ENCODE measurements at places on chromosomes 4 and X.

- DNase-seq = no peak
These were observed 38.9 kb upstream of the PHEX start for GRCh38 chrX:21993265-21993664.

- DNase-seq = no peak
These were observed 404.8 kb downstream of the KLHL13 start for GRCh38 chrX:117711782-117712181.

- peak; percentile 7 for DNase-seq
These were observed 10.7 kb upstream of the HCCS start for GRCh38 chrX:11100281-11101035.

- no peak for DNase-seq
These were observed 108.1 kb upstream of the IQCM start for GRCh38 chr4:149923736-149924135.

DNA sequence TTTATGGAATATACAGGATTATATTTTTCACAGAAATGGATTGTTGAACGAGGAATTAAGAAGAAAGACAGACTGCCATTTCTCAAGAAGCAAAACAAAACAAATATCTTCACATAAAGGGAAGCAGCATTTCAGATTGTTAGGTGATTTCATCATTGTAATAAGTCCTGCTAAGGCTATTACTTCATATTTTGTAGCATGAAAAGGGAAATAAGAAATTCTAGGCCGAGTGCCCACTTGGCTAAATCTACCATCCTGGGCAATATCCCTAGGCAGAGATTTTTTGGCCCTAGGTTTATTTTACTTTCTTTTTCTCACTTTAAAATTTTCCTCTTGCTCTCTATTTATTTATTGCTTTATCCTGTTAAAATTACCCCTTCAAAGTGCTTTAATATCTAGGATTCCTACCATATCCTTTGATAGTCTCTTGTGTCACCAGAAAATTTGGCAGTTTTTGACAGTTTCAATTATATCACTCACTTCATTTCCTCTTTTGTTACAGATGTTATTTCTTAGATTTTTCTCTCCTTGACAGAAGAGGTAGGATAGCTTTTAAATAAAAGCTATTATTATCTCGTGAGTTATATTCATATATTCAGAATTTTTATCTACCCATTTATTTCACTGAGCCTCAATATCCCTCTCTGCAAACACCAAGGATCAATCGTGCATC is 142.3 kb downstream of the PDGFC start:
- no peak for DNase-seq

DNA sequence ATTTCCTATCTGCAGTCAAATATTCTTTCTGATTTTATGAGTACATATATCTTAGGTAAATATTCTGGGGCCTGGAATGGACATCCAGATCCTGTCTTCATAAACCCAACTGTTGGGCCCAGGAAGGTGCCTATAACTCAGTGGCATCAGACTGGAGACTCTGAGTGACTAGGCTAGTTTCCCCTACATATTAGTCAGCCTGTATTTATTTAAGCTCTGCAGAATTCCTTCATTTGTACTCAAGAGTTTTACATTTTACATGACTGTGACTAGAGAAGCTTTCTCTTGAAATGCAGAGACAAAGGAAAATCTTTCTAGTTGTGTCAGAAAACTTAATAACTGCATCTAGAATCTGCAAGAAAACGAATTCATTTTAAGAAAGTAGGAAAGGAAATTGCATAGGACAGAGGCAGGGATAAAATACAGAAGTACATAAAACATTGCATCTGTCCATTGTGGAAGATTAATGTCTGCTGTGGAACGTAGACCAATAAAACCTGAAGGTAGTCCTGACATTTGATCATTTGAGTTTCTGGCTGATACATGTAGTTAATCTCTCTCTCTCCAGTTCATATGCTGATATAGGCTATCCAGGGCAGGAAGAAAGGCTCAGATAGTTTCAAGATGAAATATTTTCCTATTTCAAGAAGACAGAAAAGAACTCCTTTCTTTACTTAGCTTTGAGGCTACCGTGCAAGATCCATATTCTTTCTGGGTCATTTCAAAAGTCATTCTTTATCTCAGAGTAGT is 78.2 kb downstream of the OPHN1 start:
- no peak for DNase-seq

GRCh38 chrX:107654872-107655761 is 26.8 kb downstream of the PRPS1 start:
- DNase-seq = peak; percentile 75

GRCh38 chrX:10800796-10801195 is 180.4 kb upstream of the MID1 start:
- DNase-seq = no peak

DNA sequence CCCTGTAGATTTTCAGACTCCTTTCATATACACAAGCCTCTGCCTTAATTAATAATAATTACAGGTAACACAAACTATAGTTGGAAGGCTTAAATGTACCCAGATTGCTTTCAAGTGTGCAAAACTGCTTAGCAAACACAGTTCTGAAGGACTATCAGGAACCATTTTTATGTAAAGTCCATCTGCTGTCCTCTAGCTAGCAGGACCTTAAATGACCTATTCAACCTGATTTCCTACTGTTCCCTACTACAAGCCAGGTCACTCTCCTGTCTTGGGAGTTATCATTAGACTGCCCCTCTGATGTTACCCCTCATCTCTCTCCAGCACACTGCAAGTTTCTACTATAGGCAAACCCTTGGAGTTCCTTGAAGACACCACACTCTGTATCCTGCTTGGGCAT is 157.3 kb downstream of the GBA3 start:
- DNase-seq = no peak

GRCh38 chrX:15903186-15903681 is 48.6 kb upstream of the AP1S2 start:
- DNase-seq = no peak

- DNase-seq = no peak
These were observed 36.3 kb downstream of the DTHD1 start for GRCh38 chr4:36317721-36318120.

GRCh38 chrX:118795528-118796280 is 27.9 kb upstream of the ZCCHC12 start:
- no peak for DNase-seq

- DNase-seq = peak; percentile 49
These were observed 4.1 kb downstream of the AFF1 start for GRCh38 chr4:86938771-86939520.

- DNase-seq = no peak
These were observed 73.1 kb downstream of the PHEX start for GRCh38 chrX:22105231-22105630.

- DNase-seq = no peak
These were observed 25.0 kb downstream of the TLR6 start for GRCh38 chr4:38831653-38832052.

DNA sequence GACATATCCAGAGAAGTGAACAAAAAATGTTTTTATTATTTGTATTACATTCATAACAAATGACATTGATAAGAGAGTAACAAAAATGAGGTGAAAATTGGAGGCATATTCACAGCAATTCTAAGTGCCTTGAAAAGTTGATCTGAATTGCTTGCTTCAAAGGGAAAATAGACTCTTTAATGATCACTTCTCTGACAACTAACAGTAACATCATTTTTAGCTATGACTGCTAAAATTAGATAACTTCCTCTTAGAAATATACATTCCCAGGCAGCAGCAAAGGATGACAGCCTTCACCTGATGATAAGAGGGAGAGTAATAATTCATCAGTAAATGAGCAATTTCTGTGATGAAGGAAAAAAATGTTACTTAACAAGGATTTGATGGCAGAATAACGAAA is 472.5 kb downstream of the PCDH10 start:
- no peak for DNase-seq

GRCh38 chrX:42050345-42050744 is 127.0 kb upstream of the CASK start:
- DNase-seq = no peak

- DNase-seq = no peak
These were observed 48.3 kb upstream of the CBR4 start for GRCh38 chr4:169058312-169058711.

- peak; percentile 16 for DNase-seq
These were observed 47.3 kb upstream of the C1GALT1C1 start for GRCh38 chrX:120677004-120677652.

- no peak for DNase-seq
These were observed 12.7 kb upstream of the GCNA start for GRCh38 chrX:71565474-71566041.

DNA sequence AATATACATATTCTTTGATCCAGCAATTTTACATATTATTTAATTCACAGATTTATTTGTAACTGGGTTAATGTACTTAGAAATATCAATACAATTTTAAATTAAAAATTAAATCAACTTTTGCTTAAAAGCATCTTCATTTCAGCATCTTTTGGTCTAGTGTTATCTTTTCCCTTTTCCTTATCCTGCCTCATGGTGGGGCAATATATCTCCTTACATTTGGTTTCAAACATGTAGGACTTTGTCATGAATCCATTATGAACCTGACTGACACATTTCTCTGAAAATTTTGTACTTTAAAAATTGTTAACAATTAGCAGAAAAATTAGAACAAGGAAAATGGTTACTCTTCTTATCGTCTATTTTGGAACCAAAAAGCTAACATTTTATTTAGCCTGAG is 42.8 kb upstream of the ANK2 start:
- DNase-seq = no peak

GRCh38 chrX:12868747-12869146 is 1.9 kb downstream of the TLR7 start:
- no peak for DNase-seq

GRCh38 chrX:122565952-122566351 is 618.1 kb upstream of the GRIA3 start:
- DNase-seq = no peak

- DNase-seq = no peak
These were observed 515.1 kb upstream of the ZFP42 start for GRCh38 chr4:187480146-187481145.

GRCh38 chr4:11470438-11471045 is 41.8 kb upstream of the HS3ST1 start:
- peak; percentile 52 for DNase-seq

DNA sequence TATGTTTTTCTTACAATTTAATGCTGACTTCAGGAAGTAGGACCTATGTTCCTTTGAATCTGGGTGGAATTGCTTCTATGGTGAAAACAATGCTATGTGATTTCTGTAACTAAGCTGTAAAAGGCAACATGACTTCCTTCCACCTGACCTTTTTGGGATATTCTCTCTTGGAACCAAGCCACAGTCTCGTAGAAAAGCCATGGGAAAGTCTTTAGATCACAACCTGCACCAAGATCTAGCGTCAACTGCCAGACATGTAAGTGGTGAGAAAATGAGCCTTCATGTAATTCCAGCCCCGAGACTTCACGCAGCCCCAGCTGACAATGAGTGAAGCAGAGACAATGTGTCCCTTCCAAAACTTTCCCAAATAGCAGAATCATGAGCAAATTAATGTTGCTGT is 297.0 kb upstream of the DCAF8L1 start:
- no peak for DNase-seq

DNA sequence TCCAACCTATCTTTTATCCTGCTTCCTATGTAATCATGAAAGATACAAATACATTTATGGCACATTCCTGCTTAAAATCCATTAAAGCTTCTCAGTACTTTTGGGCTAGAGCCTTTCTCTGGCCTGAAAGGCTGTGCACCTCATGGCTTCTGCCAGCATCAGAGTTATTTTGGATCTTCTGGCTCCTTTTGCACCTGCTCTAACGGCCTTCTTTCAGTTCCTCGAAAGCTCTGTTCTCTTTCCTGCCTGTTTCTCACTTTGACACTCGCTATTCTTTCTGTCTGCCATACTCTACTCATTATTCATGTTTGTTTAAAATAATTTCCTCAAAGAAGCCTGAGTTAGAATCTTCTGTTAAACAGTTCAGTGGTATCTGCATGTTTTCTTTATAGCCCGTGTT is 86.0 kb downstream of the LRP2BP start:
- peak; percentile 33 for DNase-seq

DNA sequence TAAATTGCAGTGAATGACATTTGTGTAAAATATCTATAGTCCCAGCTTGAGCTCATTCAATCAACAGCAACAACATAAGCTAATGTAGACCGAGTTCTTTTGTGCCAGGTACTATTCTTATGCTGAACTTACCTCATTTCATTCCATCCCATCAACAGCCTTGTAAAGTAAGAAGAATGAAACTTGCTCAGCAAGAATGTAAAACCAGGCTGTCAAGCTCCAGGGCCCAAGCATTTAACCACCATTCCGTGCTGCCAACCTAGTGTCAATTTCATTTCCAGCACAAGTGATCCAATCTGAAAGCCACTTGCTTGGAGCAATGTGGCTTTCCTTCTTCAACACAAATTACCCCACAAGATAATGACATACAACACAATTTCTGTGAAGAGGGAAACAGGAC is 36.6 kb downstream of the RASSF6 start:
- DNase-seq = no peak
